Renal pelvis (tissue), 12 donors: ENCODE measurements at places on chromosomes 2 and 18.

DNA sequence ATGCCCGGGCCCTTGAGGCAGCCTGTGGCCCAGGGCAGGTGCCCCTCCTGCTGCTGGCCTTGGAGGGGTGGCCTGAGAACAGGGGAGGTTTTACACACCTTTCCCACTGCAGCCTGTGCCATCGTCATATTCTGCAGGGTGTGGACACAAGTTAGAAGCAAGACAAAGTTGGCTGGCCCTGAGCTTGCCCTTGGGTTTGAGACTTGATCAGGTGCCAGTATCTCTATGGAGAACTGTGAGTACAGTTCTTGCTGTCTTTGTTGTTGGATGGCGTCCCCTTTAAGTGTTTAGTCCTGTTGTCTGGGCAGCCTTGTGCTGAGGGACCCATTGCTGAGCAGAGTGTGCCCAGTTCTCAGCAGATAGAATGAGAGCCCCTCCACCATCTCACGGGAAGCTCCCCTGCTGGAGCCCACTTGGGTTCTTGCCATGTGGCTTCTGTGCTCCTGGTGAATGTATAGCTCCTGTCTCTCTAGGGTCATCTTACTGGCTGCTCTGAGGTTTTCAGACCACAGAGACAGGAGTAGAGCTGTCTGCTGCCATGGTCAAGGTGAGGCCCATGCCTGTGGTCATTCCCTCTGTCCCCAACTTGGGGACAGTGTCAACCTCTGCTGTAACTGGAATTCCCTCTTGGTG, 115.9 kb downstream of the SH3RF3 start:
- DNase-seq = no peak

- DNase-seq = no peak
Measured at GRCh38 chr18:5496305-5496704, 47.5 kb downstream of the EPB41L3 start.

- DNase-seq = no peak
Measured at GRCh38 chr18:28716338-28716737, 539.4 kb upstream of the CDH2 start.

- no peak for DNase-seq
Measured at GRCh38 chr2:118012778-118013177, 1.1 kb downstream of the CCDC93 start.

DNA sequence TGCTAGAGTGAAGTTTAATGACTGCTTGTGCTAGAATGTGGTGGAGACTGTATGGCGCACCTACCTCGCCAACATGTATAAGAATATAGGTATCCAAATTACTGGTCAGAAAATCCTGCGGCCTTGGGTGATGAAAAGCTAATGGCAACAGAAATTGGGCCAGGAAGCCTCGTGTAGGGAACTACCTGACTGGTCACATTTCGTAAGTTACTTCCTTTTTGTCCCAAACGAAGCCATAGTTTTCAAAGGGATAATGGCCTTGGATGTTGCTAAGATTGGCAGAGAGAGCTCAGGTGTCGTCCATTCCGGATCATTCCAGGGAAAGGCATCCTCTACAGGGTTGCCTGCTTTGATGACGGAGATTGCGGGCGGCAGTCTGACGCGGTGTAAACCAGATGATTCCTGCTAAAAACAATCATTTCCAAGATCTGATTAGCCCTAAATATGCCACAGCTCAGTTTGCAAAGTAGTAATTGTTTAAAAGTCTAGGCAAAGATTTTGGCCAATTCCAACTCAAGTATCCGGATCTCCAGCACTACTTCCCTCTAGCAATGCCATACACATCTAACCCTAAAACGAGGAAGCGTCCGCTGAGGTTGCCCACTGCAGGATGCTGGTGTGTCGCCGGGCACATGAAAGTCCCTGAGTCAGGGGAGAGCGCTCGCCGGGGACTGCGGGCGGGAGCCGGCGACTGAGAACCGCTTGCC, 708 bp upstream of the MALT1 start:
- DNase-seq = peak; percentile 16

DNA sequence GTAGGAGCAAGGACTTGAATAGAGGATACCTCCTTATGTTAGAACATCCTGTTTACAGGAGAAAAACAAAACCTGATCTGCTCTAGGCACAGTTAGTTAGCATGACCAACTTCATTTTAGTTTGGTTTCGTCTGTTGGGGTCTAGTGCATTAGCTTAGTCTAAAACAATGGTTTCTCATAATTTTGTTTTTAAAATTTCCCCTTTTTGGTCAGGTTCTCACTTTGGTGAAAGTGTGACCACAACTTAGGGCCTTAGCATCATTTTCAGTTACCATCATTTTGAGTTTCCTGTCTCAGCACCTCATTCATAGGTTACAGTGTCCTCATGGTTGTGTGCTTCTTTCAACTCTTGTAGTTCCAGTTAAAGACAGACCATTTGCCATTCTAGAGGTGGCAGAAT, 1277.0 kb upstream of the SLC39A10 start:
- DNase-seq = no peak

DNA sequence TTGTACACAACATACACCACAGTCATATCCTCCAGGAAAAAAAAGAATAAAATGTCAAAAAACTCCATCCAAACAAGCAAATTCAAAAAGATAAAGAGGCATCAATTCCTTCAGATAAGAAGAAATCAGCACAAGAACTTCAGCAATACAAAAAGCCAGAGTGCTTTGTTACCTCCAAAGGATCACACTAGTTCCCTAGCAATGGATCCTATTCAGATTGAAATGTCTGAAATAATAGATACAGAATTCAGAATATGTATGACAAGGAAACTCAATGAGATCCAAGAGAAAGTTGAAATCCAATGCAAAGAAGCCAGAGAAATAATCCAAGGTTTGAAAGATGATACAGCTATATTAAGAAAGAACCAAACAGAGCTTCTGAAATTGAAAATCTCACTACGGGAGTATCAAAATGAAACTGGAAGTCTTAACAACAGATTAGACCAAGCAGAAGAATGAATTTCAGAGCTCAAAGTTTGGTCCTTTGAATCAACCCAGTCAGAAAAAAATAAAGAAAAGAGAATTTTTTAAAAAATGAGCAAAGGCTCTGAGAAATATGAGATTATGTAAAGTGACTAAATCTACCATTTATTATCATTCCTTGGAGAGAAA, 80.6 kb downstream of the TRABD2A start:
- no peak for DNase-seq

DNA sequence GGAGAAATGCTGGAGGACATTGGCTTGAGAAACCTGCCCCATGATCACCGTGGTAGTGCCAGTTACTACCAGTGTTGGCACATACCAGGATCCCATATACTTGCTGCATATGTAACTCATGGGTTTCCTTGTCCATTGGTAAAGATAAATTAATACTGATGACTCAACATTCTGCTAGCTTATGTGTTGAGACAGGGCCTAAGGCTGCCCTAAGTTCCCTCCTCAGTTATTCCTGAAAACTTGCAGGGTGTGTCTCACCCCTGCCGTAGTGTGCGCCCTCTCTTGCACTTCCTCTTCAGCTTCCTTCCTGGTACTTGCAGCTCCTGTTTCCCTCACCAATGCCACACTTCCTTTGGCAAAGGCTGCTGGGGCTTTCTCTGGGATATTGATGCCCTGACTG, 4.3 kb upstream of the INO80C start:
- DNase-seq = no peak

DNA sequence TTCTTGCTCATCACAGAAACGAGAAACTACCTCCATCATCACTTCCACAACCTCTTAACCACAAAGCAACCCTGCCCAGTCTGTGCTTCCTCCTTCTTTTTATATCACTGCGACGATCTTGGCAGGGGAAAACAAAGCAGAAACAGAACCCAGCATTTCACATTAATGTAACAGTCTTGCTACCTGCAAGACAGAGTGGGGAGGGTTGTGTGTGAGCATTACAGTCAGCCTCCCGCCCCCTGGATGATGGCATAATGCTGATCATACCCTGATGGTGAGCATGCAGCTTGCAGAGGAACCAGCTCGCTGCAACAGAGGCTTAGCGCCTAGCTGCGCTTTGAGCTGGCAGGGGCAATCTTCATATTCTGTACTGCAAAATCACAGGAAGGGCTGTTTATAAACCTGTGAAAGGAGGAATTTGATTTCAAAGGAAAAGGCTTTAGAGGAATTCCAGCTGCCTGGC, 376.1 kb downstream of the IRS1 start:
- DNase-seq = no peak

DNA sequence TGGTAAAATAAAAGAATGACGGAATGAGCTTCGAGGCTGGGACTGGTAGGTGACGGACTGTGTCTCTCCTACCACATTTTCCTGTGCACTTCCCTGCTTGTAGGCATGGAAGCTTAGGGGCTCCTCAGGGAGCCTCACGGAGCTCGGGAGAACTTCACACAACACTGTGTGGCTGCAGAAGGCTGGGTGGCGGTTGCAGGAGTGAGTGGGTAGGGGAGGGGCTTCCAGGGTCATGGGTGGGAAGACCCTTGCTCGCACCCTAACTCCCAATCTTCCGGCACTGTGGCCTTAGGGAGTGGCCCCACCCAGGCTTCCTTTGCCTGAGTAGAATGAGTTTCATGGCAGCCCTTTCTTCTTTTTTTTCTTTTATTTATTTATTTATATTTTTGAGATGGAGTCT, 128.6 kb downstream of the INHBB start:
- no peak for DNase-seq

DNA sequence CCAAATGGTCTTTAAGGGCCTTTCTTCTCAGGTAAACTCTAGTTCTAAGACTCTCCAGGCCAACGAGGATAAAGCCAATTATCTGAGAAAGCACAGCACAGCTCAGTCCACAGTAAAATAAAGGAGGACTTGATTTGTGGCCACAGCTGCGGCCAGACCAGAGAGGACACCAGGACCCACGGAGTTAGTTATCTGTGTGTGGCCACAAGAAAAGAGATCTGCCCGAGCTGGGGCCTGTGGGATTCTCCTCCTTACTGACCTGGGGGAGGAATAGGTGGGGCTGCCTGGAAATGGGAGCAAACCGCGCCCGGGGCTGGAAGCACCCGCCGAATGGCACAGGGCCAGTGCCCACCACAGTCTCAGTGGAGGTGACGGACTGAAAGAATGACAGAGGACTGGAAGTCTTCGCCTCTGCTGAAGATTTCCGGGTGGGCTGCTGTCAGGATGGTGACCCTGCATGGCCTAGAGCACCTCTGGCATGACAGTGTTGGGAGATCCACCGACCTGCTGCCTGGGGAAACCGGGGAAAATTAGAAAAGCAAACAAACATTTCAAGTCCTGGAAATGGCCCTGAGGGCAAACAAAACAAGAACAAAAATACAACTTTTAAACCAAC, 13.3 kb downstream of the PROC start:
- no peak for DNase-seq

GRCh38 chr18:3211236-3211992, 8.4 kb downstream of the MYOM1 start:
- DNase-seq = no peak
